Right forelimb (tissue), 1 donor: ENCODE measurements at places on chromosomes 6 and 20.
A peak's percentile ranks its signal among the peaks of the same experiment; 100 is the strongest.

- no peak for DNase-seq
Measured at GRCh38 chr20:4127344-4127743, 112.0 kb upstream of the RNF24 start.

DNA sequence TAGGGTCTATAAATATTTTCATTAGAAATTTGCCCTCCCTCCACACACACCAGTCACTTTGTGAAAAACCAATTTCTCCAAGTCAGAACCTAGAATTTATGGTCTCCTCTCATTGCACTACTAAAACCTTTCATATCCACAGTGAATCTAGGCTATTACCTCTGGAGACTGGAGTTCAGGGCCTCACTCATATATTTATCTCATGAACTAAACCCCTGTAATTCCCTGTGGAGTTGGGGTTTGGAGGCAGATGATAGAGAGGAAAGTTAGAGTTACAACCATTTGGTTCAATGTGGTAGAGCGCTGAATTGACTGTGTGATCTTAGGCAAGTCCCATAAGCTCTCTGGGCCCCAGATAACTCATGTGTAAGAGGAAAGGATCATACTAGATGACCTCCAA is 18.2 kb upstream of the CEP85L start:
- no peak for DNase-seq

GRCh38 chr6:3057063-3057770 is 11.1 kb upstream of the RIPK1 start:
- DNase-seq = no peak

GRCh38 chr6:68114463-68115047 is 520.5 kb upstream of the ADGRB3 start:
- DNase-seq = no peak

DNA sequence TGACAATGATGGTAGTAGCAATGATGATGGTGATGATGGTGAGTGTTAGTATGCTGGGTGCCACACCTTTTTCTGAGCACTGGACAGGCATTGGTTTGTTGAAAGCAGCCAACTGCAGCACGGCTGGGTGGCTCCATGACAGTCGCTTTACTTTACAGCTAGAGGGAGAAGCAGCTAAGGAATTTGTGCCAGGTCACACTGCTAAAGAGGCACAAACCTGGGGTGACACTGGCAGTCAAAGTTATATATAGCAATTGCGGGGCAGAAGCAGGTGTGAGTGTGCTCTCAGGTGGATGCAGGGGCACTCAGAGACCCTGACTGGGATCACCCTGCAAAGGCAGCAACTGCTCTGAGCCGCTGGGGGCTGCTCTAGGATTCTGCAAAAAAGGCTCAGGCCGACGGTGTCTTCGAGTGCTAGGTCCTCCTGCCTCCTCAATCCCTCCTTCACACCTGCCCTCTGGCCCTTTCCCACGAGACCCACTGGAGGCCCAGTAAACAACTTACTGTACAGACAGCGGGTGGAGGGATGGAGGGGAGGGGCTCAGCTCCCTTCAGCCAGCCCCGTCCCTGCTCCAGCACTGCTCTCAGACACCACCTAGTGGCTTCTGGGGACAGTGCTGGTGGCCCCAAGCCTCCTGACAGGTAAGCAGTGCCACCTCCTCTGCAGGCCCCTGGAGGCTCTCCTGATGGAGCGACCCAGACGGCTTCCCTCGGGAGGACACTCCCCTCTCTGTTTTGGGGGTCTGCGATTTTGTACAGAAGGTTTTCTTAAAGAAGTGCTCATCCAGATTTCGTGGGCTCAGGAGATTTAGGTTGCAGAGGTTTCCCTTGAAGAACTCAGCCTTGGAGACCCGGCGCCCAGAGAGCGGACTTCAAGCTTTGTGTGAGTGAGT is 4.4 kb upstream of the RPS21 start:
- peak; percentile 85 for DNase-seq

- no peak for DNase-seq
Measured at GRCh38 chr6:159898519-159898918, 7.7 kb downstream of the MAS1 start.

DNA sequence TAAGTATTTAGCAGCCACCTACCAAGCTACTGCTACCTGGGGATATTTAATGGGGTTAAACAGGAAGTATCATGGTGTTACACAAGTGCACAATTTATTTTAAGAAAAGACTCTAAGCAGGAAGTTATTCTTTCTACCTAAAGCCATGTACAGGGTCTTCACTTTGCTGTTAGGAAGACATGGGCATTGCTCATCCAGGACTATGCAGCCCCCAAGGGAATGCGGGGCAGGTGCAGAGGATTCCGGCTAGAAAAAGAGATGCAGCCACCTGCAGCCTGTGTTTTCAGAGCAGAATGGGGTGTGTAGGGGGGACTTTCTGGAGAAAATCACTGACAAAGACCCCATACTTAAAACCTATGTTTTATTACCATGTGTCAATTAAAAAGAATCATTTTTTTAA is 399.1 kb upstream of the NOX3 start:
- DNase-seq = no peak

DNA sequence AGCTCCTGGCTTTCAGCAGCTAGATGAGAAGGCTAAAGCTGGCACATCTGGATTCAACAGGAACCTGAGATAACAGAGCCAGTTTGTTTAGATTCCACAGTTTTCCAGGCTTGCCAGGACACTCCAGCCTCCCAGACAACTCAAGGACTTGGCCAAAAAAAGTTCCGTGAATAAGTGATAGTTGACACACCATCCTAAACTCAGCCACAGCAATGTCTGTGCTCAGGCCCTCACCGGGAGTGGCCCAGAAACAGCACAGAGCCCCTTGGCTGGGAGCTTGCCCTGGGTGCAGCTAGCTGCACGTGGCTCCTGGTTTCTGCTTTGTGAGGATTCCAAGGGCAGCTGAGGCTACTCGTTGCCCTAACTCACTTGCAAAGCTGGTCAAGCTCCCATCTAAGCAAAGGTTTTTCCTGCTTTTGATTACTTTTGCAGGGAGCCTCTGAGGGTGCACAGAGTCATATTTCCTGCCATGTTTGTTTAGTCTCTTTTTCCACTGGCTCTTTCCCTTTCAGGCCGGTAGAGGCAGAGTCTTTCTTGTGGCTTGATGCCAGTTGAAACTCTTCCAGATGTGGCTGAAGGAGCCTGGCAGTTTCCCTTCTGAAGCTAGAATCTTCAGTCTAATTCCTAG is 118.3 kb upstream of the ECI2 start:
- peak; percentile 70 for DNase-seq

DNA sequence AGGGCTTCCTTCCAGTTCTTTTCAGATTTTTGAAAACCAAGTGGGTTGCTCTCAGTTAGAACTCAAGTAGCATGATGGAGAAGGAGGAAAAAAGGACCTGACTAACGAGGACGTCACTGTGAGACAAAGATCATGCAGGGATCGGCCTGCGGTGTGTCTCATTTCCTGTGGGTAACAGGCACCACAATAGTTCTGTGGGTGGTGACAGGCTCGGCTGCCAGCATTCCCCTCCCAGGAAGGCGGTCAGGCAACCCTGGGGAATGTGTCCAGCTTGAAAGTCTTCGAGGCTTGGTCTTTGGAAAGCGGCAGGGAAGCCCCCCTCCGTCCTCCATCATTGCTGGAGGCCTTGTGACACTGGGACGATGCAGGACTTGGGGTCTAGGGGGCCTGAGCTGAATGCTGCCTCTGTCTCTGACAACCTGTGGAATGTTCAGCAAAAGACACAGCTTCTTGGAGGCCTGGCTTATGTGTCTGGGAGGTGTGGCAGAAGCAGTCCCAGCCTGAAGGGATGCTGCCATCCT is 121.0 kb downstream of the BCAS1 start:
- DNase-seq = no peak

- DNase-seq = no peak
Measured at GRCh38 chr20:17460119-17460518, 71.1 kb downstream of the BFSP1 start.

- DNase-seq = no peak
Measured at GRCh38 chr20:58546756-58547622, 31.8 kb upstream of the APCDD1L start.
